ENCODE measurements at places on chromosomes 13 and 19.

DNA sequence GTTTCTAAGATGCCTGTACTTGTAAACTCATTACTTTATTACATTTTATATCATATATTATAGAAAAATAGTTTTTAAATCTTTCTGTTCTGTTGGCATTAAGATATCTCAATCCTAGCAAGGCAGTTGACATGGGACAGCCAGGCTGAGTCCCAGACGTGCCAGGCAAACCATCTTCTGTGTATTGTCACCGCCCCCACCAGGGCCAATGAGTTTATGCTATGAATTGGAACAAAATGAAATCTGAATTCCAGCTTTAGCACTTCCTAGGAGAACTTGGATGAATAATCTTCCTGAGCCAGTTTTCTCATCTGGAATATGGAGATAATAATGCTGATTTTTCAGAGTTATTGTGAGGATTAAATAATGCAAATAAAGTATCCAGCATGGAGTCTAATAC is 79.9 kb upstream of the GSX1 start:
- DNase-seq: no peak

- DNase-seq: peak; percentile 43
Observed at GRCh38 chr19:947707-948539, 22.1 kb downstream of the ARID3A start.

DNA sequence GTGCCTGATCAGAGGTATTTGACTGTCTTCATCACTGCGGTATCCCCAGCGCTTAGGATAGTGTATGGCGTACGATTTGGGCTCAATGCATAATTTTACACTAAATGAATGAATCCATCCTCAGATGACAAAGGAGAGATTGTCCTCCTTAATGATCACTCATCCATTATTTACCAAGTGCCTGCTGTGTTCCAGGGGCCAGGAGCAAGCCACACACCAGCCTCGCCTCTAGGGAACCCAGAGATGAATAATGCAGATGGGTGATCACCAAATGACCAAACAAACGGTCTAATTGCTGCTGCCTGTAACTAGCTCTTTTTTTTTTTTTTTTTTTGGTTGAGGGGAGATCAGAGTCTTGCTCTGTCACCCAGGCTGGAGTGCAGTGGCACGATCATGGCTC is 5.9 kb upstream of the GPR32 start:
- no peak for DNase-seq

GRCh38 chr13:49347650-49348385 is 96.0 kb downstream of the CAB39L start:
- no peak for DNase-seq

- no peak for DNase-seq
Observed at GRCh38 chr13:109602356-109602755, 184.0 kb downstream of the IRS2 start.

- peak; percentile 39 for DNase-seq
Observed at GRCh38 chr19:40217934-40218890, at the start of gene TTC9B. Gene TTC9B, minus strand, starts transcription at chr19:40218384. Its CDS starts 3 bp downstream, at chr19:40218381.

GRCh38 chr13:108967371-108967770 is 338.0 kb downstream of the MYO16 start:
- no peak for DNase-seq

DNA sequence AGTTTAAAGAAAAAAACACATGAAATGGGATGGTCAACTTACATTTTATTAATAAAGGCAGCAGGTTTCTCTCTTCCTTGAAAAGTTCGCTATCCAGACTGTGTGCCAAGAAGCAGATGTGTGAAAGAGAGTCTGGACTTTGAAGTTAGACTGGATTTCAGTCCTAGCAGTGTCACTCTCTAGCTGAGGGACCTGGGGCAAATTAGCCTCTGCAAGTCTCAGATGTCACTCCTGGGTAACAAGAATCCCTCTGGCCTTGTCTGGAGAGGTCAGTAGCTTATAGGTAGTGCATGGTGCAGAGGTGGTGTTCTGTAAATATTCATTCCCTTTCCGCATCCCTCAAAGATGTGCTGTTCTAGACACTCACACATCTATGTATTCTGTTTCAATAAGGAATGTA is 187.6 kb upstream of the RNF113B start:
- no peak for DNase-seq

DNA sequence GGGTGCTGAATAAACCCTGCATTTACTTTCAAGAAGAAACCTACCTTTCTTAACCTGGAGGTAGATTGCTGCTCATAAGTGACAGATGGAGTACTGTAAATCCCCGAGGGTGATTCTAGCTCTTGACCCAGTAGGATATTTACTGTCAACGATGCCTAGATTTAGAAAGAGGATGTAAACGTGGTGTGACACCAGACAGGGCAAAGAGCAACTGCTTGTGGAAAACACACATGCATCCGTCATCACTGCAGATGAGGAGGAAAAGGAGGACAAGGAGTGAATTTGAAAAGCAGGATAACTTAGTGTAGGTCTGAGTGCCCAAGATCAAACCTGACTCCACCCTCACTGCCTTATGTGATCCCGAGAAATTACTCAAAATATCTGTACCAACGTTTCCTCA is 9.8 kb upstream of the CLN5 start:
- no peak for DNase-seq

- DNase-seq: no peak
Observed at GRCh38 chr19:56076498-56076897, 44.6 kb downstream of the ZNF787 start.

GRCh38 chr13:93716623-93717022 is 490.0 kb downstream of the GPC6 start:
- DNase-seq: no peak
